Ascending aorta (tissue), 2 donors: ENCODE measurements at places on chromosomes 13 and 19.
A peak's percentile ranks its signal among the peaks of the same experiment; 100 is the strongest.

DNA sequence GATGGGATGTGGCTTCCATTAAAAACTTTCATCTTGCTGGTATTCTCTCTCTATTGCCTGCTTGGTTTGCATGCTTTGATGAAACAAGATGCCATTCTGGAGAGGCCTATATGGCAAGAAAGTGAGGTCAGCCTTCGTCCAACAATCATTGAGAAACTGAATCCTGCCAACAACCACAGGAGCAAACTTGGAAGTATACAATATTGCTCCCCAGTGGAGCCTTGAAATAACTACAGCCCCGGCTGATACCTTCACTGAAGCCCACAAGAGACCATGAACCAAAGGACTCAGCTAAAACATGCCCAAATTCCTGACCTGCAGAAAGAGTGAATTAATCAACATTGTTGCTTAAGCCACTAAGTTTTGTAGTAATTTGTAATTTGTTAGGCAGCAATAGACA lies 82.5 kb upstream of the FGF14 start:
- no peak for DNase-seq

DNA sequence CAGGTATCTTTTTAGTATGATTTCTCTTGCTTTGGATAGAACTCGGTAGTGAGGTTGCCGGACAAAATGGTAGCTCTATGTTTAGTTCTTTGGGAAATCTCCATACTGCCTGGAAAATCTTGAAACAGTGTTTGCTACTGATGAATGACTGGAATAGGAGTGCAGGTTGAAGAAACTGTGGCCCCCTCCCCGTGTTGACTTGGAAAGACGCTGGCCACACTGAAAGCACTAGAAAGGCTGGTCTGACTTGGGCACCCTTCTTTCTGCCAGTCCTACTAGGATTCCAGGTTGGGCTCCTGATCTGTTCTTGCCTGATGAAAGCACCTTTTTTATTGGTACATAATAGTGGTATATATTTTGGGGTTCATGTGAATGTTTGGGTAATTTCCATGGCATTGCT lies 46.3 kb downstream of the NLRP4 start:
- DNase-seq: no peak

GRCh38 chr19:4136680-4137088 lies 12.8 kb upstream of the MAP2K2 start:
- no peak for DNase-seq

DNA sequence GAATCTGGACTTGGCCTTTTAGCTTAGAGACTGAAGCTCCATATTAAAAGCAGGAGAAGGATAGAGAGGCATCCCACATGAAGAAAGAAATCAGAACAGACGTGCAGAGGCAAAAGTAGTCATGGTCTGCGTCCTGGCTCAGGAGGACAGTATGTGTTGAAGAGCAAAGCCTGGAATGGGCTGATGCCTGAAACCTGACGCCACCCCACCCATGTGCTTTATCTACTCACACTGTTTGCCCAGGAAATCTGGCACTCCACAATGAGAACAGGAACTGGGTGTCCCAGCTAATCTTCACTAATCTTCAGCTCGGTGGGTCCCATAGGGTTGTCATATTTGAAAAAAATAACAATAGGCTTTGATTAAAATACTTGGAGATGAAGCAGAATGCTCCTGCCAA lies 549.0 kb upstream of the GPC6 start:
- no peak for DNase-seq

DNA sequence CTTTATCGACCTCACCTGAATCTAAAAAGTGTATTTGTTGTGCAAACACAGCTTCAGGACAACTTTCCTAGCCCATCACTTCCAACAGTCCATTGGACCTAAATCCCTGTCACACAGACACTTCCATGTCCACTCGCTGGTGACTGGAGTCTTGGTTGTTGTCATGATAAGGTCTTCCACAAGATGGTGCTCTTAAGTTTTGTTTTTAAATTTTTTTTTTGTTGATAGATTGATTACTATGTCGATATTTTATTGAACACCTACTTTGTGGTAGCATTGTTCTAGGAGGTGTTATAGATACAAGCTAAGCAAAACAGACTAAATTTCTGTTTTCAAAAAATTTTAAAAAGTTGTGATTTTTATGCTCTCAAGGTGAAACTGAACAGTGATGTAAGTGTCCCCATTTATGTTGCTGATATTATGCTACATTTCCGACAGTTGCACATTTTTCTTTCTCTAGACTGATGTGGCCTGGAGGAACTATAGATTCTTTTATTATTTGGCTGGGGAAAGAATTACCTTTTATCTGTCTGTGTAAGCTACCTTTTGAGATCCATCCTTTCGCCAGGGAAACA lies 8.1 kb upstream of the ERICH6B start:
- no peak for DNase-seq

DNA sequence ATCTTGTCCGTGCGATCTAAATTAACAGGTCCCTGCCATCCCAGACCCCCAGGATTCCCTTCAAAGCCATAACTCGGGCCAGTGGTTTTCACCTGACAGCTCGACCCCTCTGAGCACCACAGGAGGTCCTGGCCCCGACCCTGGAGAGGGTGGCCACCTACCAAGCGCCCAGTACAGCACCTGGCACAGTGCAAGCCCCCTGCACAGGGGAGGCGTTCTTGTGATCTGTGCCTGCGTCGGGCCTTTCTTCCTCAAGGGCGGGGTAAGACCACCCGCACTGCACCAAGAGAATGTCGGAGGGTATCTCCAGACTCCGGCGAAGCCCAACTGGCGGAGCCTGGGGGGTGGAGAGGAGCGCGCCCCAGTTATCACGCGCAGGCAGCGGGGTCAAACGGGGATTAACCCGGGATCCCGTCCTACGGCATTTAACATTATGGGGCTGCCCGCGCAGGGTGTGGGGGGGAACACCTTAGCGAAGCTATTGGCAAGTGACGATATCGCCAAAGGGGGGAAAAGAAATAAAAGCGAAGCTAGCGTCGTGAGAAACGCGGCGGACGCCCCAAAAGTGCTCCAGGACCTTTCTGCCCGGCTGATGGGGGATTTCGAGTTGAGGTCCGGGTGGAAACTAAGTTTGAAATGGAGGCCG lies 1.3 kb upstream of the HNRNPL start:
- DNase-seq: no peak

DNA sequence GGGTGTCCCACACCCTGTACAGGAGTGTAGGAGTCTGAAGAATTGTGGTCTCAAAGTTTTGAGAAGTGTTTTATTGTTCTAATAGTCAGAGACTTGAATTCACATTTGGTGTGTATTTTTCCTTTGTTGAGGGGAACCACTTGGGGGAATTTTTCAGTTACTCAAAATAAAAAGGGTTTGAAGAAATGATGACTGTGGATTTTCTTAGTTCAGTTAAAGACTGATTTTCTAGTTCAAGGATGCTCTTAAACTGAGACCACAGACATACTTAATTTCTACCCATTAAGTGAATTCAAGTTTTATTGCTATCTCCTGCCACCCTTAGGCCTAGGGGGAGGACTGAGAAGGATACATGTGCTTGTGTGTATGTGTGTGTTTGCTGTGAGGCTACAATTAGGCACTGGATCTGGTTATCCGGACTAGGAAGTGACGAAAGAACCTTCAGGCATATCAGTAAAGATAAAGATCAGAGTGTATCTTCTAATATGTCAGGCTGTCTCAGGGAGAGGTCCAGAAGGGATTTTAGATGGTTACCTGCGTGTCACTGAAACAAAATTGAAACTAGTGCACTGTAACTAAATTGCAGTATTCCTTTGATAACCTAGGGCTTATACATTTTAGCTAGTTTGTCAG lies 234.9 kb upstream of the DACH1 start:
- DNase-seq: no peak

GRCh38 chr19:45097776-45098520 lies 5.0 kb downstream of the PPP1R37 start:
- no peak for DNase-seq

- peak; percentile 43 for DNase-seq
These were observed 34.6 kb upstream of the SLC46A3 start for GRCh38 chr13:28753208-28753892.

- DNase-seq: peak; percentile 92
These were observed 928 bp upstream of the PNPLA6 start for GRCh38 chr19:7534531-7535046.

- peak; percentile 45 for DNase-seq
These were observed 169.9 kb downstream of the USP12 start for GRCh38 chr13:27001705-27002104.

DNA sequence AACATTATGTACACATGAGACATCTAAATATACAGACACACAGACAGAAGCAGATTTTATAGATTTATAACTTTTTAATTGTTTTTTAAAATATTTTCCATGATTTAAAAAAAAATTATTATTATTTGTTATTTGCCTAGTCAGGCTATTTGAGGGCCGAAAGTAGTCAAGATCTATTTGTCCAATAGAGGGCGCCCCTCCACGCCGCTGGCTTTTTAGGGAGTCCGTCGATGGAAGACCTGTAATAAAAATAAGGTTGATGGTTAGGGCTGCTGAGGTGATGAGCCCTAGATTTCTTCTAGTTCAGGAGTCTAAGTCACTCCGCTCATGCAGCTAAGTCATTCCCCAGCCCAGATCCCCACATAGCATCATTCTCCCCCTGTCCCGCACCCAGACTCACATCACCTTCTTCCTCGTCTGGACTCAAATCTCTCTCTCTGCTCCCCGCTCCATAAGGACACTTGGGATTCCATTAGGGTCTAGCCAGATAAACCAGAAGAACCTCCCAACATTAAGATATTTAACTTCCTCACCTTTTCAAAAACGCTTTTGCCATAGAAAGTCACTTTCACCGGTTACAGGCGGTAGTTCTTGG lies 33.9 kb upstream of the CEACAM21 start:
- DNase-seq: peak; percentile 76
